Right renal cortex interstitium (tissue), 3 donors: ENCODE measurements at places on chromosomes 12 and 14. TPM values are rescaled to one million over a fixed set of nuclear protein-coding genes. Genes with fewer than 3 reads are reported as not detected.

DNA sequence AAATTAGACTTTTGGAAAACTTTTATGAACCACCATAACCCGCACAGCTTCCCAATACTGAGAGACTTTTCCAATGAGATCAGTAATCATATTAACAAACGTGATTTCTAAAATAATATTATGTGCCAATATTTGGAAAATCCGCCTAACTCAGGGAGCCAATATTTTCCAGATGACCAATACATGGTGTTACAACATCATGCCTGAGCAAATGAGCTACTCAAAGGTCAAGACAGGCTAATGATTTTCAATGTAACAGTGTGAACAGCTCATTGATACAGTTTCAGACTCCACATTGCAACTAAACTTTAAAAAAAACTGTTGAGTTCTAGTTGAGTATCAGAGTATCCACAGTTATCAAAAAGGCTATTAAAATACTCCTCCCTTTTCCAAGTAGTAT, 46.8 kb downstream of the RNF34 start:
- no peak for DNase-seq

KRT4 gene
- polyA plus RNA-seq = 0.35 TPM

PTCSC3 gene
- 0.43 TPM for polyA plus RNA-seq

DNA sequence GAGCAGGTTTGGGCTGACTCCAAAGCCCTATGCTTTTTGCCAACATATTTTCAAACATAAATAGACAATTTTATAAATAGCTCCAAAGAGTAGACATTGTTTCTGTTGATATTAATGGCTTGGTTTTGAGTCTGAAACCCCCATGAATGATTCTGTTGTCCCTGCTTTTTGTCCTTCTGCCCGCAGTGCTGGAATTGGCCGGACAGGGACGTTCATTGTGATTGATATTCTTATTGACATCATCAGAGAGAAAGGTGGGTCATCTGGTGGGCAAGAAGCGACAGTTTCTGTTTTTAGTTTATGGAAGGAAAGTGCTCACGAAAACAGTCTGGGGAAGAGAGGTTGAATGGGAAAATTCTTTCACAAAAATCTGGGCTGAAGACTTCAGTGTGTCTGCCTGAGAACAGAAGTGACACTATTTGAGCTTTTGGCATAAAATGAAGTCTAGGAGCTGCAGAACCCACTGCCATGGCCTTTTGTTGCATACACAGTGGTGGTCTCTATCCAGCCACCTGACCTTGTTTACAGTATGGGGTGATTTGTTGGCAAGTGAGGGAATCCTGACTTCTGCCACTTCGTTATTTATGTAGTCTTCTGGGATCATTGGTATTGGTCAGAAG, 69.6 kb downstream of the PTPN11 start:
- DNase-seq = no peak

DNA sequence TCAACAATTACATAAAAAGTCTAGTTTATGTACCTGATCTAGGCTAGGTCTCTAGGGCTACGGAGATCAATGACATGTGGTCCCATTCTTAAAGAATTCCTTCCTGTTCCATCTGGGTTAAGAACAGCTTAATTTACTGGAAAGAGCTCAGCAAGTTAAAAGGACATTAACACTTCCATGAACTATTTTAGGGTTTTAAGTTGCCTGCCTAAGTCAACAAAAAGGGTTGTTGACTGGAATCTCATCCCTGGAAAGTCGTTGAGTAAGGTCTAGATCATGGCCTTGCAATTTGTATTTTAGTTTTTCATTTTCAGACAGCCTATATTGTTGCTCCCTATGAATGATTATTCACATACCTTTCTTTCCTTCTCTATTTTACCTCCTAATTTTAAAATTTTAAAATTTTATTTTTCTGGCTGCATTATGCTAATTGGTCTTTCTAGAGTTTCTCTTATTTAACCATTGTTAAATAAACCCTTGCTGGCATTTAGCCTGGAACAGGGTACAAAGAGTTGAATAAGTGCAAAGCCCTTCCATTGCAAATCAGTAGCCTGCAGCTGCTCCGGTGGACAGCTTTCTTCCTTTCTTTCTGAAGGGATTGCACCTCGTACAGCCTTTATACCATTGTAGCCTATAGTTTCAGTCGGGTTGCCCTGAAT, 66.3 kb downstream of the VRK1 start:
- DNase-seq = no peak

RFX4 gene
- polyA plus RNA-seq = not detected

- DNase-seq = no peak
Observed at GRCh38 chr12:116604178-116604895, 45.2 kb downstream of the MAP1LC3B2 start.

DNA sequence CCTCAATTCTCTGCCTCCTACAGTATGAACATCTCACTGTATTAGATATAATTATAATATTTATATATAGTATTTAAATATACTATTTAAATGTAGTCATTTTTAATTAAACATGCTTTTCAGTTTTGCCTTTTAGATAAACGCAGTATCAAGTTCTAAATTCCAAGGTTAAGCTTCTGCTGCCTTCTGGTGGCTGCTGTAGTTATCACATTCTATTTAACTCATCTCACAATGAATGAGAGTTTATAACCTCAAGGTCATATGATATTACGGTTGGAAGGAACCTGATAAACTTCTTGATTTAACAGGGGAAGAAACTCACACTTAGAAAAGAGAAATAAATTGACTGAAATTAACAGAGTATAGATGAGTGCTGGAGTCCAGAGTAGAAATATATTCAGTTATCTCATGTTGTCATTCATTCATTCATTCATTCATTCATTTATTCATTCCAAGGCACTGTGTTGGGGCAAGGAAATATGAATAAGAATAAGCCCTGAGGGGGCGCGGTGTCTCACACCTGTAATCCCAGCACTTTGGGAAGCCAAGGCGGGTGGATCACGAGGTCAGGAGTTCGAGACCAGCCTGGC, 31.9 kb downstream of the GUCY2C start:
- DNase-seq = no peak

LRRC9 gene
- 1.9 TPM for polyA plus RNA-seq
